Activated effector memory CD4-positive, alpha-beta T cell treated with anti-CD3 and anti-CD28 coated beads, Interleukin-2, amount 50 U/mL, for 16 hours (primary cell): ENCODE measurements at places on chromosomes 6 and 20.

DNA sequence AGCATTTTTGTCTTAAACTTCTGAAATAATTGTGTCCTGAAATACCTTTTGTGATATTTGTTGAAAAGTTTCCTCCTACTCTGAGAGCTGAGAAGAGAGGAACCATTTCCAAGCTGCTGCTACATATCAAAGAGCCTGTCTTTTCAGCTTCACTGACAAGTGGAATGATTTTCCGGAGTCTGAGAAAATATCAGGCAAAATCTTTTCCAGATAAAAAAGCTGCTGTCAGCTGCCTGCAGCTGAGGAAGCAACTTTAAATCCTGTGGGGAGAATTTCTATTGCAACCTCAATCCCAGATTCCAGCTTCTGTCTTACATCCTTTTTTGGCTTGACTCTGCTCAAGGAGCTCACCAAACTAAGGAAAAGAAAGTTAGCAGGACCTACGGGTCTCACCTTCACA is 904.3 kb downstream of the PHF3 start:
- DNase-seq, result no peak

- DNase-seq, result no peak
Observed at GRCh38 chr6:128139519-128139918, 238.7 kb upstream of the THEMIS start.

DNA sequence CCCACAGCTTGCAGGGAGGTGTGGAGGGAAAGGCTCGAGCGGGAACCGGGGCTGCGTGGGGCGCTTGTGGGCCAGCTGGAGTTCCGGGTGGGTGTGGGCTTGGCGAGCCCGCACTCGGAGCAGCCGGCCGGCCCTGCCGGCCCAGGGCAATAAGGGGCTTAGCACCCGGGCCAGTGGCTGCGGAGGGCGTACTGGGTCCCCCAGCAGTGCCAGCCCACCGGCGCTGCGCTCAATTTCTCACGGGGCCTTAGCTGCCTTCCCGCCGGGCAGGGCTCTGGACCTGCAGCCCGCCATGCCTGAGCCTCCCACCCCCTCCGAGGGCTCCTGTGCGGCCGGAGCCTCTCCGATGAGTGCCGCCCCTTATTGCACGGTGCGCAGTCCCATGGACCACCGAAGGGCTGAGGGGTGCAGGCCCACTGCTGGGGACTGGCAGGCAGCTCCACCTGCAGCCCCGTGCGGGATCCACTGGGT is 1242.2 kb upstream of the EYS start:
- DNase-seq, result no peak

DNA sequence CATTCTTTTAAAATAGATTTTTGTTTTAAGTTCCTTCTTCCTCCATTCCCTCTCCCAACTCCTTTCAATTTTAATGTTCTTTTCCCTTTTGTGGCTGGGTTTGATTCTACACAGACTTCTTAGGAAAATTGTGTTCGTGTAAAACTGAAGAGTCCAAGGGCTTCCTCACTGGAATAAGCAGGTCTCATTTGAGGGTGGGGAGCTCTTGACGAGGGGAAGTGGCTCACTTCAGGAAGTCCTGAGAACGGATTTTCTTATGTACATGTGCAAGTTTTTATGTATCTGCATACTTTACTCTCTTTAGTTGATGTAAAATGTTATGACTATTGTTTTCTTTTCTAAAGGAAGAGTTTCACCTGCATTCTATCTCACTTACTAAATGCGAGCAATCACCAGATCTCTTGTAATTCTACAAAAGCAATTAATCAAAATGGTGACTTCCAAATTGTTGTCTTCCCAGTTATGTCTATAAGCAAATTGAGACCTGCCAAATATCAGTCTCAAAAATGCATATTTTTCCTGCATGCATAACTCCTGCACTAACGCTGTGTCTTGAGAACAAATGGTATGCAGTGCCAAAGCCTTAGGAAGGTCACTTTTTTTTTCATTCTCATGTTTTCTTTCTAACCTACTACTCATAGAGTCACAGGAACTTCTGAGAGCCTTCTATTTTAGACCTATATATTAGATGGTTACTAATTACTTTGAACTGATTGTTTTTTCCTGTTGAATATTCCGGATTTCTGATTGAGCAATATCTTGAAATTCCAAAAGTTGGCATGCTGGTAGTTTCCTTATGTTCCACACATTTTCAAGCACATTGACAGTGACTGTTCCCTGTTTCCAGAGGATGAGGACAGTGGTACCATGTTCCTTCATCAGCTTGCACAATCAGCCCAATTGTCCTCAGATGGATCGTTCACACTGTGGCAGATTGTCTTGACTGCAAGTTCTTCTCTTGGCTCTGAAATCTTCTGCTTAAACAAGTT is 251.9 kb upstream of the PRDM1 start:
- DNase-seq, result no peak
